ENCODE measurements at places on chromosomes 4 and X.

GRCh38 chrX:93673869-93674271 lies at the start of gene FAM133A:
FAM133A (plus strand) TSS chrX:93674206; CDS start chrX:93709420, 35,214 bp downstream.
- no peak for DNase-seq
- H3K4me3 ChIP-seq, result peak within 1 kb of the TSS; percentile 99
- no peaks in the 10 kb centered on the region for H3K4me1 ChIP-seq
- peaks cover 28% of the 10 kb centered on the region for H3K36me3 ChIP-seq
- H3K27ac ChIP-seq, result no peak within 1 kb of the TSS

DNA sequence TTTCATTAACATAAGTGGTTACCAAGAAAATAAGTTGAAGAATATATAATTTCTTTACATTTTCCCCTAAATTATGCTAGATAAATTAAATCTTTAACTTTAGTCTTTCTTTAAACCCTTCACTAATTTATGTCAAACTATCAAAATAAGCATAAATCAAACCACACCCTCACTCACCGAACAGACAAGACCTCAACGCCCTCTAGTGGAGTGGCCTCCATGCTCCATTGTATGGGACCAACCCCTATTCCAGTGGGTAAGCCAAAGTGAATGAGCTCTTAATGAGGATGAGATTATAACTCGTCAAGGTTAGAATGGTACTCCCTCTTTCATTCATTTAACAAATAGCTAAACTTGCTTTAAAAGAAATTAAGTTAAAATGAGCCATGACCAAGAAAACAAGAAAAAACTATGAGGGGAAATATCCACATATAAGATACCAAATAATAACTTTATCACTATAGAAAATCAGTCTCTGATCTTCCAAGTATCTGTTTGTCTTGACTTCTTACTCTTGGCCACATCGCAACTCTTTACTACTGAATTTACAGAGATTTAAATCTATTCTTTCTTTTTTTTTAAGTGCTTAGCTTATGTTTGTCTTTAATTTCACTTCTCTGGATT lies 15.6 kb upstream of the BBS12 start:
- no peaks in the 10 kb centered on the region for H3K27me3 ChIP-seq
- H3K4me1 ChIP-seq, result no peaks in the 10 kb centered on the region
- no peaks in the 10 kb centered on the region for H3K36me3 ChIP-seq
- H3K4me3 ChIP-seq, result no peak overlapping the region
- H3K27ac ChIP-seq, result no peak overlapping the region
- peak; percentile 63 for DNase-seq

DNA sequence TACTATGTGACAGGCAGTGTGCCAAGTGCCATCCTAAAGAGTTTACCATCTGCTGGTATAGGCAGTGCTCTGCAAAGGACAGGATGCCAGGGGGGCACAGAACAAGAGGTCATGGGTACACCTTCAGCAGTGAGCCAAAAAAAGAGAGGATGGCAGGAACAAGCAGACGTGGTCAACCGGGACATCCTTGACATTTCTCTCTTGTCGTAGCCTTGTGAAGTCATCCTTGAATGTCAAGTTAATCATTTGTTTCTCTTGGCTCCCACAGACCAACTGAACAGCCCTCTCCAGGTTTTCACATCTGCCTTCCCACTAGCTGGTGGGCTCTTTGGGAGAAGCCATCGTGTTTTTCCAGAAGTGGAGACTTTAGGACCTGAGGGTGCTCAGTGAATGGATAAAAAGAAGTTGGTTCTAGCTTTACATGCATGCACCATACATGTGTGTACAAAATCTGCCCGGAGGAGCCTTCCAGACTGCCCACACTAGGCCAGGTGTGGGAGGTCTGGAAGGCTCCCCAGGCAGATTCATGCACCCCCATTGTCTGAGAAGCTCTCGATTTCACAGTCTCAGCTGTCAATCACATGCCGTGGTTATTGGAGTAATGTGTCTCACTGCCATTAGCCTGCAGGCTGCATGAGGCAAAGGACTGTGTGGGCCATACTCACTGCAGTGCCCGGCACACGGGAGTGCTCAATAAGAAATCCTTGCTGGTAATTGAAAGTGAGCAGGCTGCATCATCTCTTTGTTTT lies 16.4 kb downstream of the PNMA6F start:
- H3K27me3 ChIP-seq, result no peaks in the 10 kb centered on the region
- no peak for DNase-seq
- H3K27ac ChIP-seq, result no peak overlapping the region
- no peaks in the 10 kb centered on the region for H3K4me1 ChIP-seq

DNA sequence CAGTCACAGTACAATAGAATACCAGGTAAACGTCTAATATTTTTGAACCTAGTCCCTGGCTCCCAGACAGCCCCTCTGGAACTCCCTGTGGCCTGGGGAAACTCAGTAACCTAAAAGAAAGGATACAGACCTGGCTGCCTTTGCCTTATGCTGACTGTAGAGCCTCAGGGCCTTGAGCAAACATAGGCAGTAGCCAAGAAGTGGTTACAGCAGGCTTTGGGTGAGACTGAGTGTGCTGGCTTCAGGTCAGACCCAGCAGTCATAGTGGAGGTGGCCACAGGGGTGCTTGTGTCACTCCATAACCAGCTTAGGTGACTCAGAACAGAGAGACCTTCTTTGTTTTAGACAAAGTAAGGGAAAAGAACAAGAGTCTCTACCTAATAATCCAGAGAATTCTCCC lies 141.8 kb upstream of the PRDX4 start:
- H3K27me3 ChIP-seq, result no peaks in the 10 kb centered on the region
- DNase-seq, result no peak
- H3K4me3 ChIP-seq, result no peak overlapping the region

- no peaks in the 10 kb centered on the region for H3K27me3 ChIP-seq
- no peaks in the 10 kb centered on the region for H3K36me3 ChIP-seq
- no peak overlapping the region for H3K4me3 ChIP-seq
- DNase-seq, result no peak
- H3K4me1 ChIP-seq, result peaks cover 13% of the 10 kb centered on the region
These were observed 143.2 kb upstream of the DGKK start for GRCh38 chrX:50613846-50614245.

GRCh38 chr4:11038926-11039325 lies 354.4 kb upstream of the CLNK start:
- H3K4me1 ChIP-seq, result no peaks in the 10 kb centered on the region
- H3K27me3 ChIP-seq, result no peaks in the 10 kb centered on the region
- H3K36me3 ChIP-seq, result no peaks in the 10 kb centered on the region
- no peak for DNase-seq

- H3K36me3 ChIP-seq, result no peaks in the 10 kb centered on the region
- peaks cover 5% of the 10 kb centered on the region for H3K4me1 ChIP-seq
- peak; percentile 30 for DNase-seq
- no peaks in the 10 kb centered on the region for H3K27me3 ChIP-seq
These were observed 440.9 kb downstream of the INPP4B start for GRCh38 chr4:142405021-142405694.

DNA sequence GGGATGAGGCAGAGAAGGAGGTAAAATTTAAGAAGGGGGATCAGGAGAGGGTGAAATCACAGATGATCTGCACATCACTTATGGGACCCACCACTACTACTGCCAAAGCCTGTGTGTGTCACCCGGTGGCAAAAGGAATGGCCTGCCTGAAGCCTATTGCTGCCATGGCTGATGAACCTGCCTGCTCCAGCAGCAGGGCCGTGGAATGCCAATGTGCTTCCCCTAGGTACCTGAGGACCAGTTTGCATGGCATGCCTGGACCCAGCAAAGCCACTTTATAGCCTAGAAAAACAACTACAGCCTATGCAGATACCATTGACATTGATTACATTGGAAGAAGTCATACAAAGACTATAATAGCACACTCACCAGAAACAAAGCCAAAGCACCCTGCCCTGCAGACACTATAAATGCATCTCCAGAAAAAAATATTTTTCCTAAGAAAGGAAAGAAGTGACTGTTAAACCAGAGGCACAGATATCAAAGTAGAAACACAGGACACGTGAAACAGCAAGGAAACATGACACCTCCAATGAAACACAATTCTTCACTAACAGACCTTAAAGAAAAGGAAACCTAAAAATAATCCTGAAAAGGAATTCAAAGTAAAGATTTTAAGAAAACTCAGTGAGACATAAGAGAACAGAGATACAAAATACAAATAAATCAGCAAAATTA lies 680.7 kb upstream of the GRID2 start:
- peaks cover 48% of the 10 kb centered on the region for H3K36me3 ChIP-seq
- peaks cover 7% of the 10 kb centered on the region for H3K4me1 ChIP-seq
- H3K27me3 ChIP-seq, result no peaks in the 10 kb centered on the region
- H3K4me3 ChIP-seq, result peak overlapping the region; percentile 97

- no peaks in the 10 kb centered on the region for H3K4me1 ChIP-seq
- H3K4me3 ChIP-seq, result no peak overlapping the region
- no peak for DNase-seq
These were observed 15.8 kb downstream of the UBE2K start for GRCh38 chr4:39713691-39714090.

DNA sequence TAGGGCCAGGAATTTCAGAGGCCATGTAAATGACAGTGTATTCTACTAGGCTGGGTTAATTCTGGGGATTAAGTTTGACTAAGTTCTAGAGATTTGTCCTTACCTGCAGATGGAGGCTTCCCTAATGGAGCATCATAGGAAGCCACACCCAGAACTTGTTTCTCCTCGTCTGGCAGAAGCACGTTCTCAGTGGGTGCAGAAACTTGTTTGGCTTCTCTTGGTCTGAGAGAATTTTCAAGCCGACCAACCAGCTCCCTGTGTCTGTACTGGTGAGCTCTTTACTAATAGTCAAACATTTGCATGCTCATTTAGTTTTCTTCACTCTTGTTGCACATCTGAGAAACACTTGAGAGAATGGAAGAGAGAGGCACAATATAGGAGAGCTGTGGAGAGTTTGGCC lies 907 bp upstream of the ATP10D start:
- H3K36me3 ChIP-seq, result no peaks in the 10 kb centered on the region
- no peak overlapping the region for H3K4me3 ChIP-seq
- no peaks in the 10 kb centered on the region for H3K4me1 ChIP-seq
- H3K27ac ChIP-seq, result no peak overlapping the region
- no peak for DNase-seq

- no peaks in the 10 kb centered on the region for H3K4me1 ChIP-seq
- no peaks in the 10 kb centered on the region for H3K36me3 ChIP-seq
- H3K27me3 ChIP-seq, result no peaks in the 10 kb centered on the region
- no peak for DNase-seq
- no peak overlapping the region for H3K27ac ChIP-seq
These were observed 50.8 kb upstream of the BOD1L1 start for GRCh38 chr4:13678186-13678924.

- no peaks in the 10 kb centered on the region for H3K4me1 ChIP-seq
- H3K27me3 ChIP-seq, result no peaks in the 10 kb centered on the region
- no peak overlapping the region for H3K4me3 ChIP-seq
These were observed 17.9 kb downstream of the ATP8A1 start for GRCh38 chr4:42638993-42639392.

GRCh38 chr4:184215709-184216328 lies 1.9 kb downstream of the ENPP6 start:
- DNase-seq, result no peak
- no peak overlapping the region for H3K4me3 ChIP-seq
- no peak overlapping the region for H3K27ac ChIP-seq

- no peak overlapping the region for H3K27ac ChIP-seq
- no peaks in the 10 kb centered on the region for H3K36me3 ChIP-seq
- H3K4me3 ChIP-seq, result 0 out of 3 replicates have a peak overlapping the region, but pooled peaks have one; percentile 7
- H3K4me1 ChIP-seq, result peaks cover 8% of the 10 kb centered on the region
These were observed 188.4 kb downstream of the SHROOM3 start for GRCh38 chr4:76623217-76624045.

GRCh38 chr4:185100423-185100822 lies 42.6 kb upstream of the SLC25A4 start:
- DNase-seq, result no peak
- H3K36me3 ChIP-seq, result no peaks in the 10 kb centered on the region
- H3K27me3 ChIP-seq, result no peaks in the 10 kb centered on the region
- H3K27ac ChIP-seq, result no peak overlapping the region

DNA sequence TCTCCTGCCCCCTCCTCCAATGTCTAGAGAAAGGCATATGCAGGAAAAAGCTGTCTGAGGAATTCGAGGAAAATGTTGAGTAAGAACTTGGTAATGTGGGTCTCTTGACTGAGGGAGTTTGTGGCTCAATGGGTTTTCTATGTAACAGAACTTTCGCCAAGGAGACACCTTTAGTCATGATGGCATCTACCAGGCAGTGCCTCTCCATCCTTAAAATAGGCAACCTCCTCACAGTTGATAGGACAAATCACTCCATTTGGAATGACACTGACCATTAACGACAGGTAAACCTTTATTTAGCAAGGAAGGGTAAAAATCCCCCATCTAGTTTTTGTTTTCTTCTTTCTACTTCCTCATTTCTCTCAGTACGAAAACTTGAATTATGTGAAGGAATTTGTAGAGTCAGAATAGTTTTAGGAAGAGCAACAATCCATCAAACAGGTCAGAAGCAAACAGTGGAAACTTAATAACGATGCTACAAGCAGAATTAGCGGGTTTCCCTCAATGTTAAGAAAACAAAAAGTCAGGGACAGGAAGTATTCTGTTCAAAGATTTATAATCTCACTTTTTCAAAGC lies 2.7 kb downstream of the GSX2 start:
- no peak overlapping the region for H3K4me3 ChIP-seq
- peaks cover 80% of the 10 kb centered on the region for H3K27me3 ChIP-seq
- H3K4me1 ChIP-seq, result peaks cover 3% of the 10 kb centered on the region

DNA sequence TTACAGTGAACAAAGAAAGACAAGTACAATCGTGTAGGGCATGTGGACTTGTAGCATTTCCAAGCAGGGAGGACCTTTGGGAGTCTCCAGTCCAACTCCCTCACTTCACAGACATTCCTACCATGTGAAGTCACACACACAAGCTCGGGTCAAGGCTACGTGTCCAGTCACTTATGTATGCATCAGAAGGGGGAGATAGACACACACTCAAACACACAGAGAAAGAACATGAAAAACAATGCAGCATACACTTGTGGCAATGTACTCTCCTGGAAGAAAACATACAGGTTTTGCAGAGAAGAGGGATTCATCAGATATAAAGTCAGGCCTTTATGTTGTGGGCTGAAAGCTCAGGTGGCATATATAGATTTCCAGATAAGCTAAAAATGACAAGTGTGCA lies 136.1 kb upstream of the MID1 start:
- H3K4me3 ChIP-seq, result no peak overlapping the region
- H3K4me1 ChIP-seq, result peaks cover 17% of the 10 kb centered on the region
- no peak overlapping the region for H3K27ac ChIP-seq
- no peaks in the 10 kb centered on the region for H3K36me3 ChIP-seq

GRCh38 chr4:129140521-129140920 lies 44.6 kb downstream of the C4orf33 start:
- no peak for DNase-seq
- no peaks in the 10 kb centered on the region for H3K4me1 ChIP-seq
- H3K36me3 ChIP-seq, result no peaks in the 10 kb centered on the region
- no peak overlapping the region for H3K4me3 ChIP-seq

DNA sequence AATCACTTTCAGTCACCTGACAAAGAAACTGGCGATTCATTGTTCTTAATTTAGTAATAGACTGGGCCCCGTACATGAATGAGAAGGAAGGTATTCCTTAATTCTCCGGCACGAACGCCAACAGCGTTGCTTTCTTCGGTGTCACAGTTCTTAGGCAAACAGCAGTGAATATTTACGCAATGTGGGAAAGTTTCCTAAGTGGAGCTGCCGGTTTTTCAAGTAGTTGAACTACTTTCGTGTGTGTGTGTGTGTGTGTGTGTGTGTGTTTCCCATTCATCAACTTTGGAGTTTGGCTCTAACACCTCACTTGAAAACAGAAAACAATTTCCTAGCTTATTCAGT lies 651 bp downstream of the NXT2 start:
- H3K4me1 ChIP-seq, result no peaks in the 10 kb centered on the region
- H3K27me3 ChIP-seq, result peaks cover 3% of the 10 kb centered on the region
- H3K36me3 ChIP-seq, result no peaks in the 10 kb centered on the region

- no peak overlapping the region for H3K4me3 ChIP-seq
- DNase-seq, result no peak
- no peaks in the 10 kb centered on the region for H3K27me3 ChIP-seq
- H3K36me3 ChIP-seq, result no peaks in the 10 kb centered on the region
- no peak overlapping the region for H3K27ac ChIP-seq
These were observed 32.9 kb downstream of the SETD7 start for GRCh38 chr4:139523076-139523475.

Measured in H9 (cell line).